ENCODE measurements at places on chromosomes 5 and 9. TPM values are rescaled to one million over a fixed set of nuclear protein-coding genes. Genes with fewer than 3 reads are reported as not detected.

DNA sequence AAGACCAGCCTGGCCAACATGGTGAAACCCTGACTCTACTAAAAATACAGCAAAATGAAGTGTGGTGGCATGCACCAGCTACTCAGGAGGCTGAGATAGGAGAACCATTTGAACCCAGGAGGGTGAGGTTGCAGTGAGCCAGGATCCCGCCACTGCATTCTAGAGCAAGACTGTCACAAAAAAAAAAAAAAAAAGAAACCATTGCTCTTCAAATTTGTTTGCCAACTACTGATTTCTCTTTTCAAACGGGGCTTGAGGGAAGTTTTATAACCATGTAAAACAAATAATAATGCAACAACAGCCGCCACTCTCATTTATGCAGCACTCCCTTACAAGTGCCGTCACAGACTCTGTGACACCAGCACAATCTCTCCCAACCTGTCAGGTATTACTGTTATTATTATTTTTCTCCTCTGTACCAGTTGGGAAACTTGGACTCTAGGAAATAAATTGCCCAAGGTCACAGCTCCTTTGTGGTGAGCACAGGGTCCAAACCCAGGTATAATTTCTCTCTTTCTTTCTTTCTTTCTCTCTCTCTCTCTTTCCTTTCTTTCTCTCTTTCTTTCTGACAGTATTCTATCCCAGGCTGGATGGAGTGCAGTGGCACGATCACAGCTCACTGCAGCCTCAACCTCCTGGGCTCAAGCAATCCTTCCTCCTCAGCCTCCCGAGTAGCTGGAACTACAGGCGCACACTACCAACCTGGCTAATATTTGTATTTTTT, 25.4 kb downstream of the SERINC5 start:
- H3K36me3 ChIP-seq: no peaks in the 10 kb centered on the region
- peak overlapping the region; percentile 56 for H3K4me3 ChIP-seq
- peaks cover 61% of the 10 kb centered on the region for H3K4me1 ChIP-seq
- peak overlapping the region; percentile 88 for H3K27ac ChIP-seq
- H3K27me3 ChIP-seq: no peaks in the 10 kb centered on the region

GRCh38 chr9:136343121-136343883, 16.0 kb downstream of the GPSM1 start:
- DNase-seq: no peak
- no peaks in the 10 kb centered on the region for H3K36me3 ChIP-seq
- no peak overlapping the region for H3K4me3 ChIP-seq
- no peak overlapping the region for H3K27ac ChIP-seq
- no peaks in the 10 kb centered on the region for H3K27me3 ChIP-seq

- H3K27me3 ChIP-seq: no peaks in the 10 kb centered on the region
- no peak overlapping the region for H3K27ac ChIP-seq
Measured at GRCh38 chr5:3509290-3509689, 86.3 kb upstream of the IRX1 start.

- no peaks in the 10 kb centered on the region for H3K4me1 ChIP-seq
- H3K4me3 ChIP-seq: no peak overlapping the region
- H3K27ac ChIP-seq: no peak overlapping the region
- H3K27me3 ChIP-seq: no peaks in the 10 kb centered on the region
- H3K36me3 ChIP-seq: no peaks in the 10 kb centered on the region
Measured at GRCh38 chr5:21085791-21086190, 1097.8 kb upstream of the CDH18 start.

DNA sequence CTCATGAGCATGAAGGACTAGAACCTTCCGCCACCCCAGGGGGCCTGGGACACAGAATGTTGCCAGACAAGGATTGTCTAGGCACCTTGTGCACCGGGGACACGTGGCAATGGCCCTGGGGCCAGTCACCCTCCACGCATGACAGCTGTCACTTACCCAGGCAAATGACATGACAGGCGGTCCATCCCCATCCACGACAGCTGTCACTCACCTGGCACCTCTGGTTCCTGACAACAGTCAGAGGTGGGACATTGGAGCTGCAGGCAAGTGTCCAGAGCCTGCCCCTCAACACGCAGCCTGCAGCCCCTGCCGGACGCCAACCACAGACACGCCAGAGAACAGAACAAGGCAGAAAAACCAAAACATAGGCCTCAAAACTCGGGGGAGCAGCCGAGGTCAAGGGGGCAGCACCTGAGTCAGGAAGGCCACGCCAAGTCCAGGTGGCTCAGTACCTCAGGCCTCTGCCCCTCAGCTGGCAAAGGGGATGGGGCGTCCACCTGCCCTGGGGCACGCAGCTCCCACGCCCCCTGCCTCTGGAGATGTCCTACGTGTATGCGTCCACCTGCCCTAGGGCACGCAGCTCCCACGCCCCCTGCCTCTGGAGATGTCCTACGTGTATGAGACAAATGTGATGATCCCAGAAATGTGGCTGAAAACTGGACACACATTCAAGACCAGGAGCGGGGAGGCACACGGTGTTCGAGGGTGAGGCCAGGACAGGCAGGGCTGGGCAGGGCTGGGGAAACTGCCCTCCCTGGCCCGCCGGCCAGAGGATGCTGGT, 14.5 kb downstream of the VAV2 start:
- H3K27me3 ChIP-seq: no peaks in the 10 kb centered on the region
- DNase-seq: no peak
- peaks cover 8% of the 10 kb centered on the region for H3K36me3 ChIP-seq
- peaks cover 96% of the 10 kb centered on the region for H3K4me1 ChIP-seq
- 0 out of 2 replicates have a peak overlapping the region, but pooled peaks have one; percentile 17 for H3K4me3 ChIP-seq

DNA sequence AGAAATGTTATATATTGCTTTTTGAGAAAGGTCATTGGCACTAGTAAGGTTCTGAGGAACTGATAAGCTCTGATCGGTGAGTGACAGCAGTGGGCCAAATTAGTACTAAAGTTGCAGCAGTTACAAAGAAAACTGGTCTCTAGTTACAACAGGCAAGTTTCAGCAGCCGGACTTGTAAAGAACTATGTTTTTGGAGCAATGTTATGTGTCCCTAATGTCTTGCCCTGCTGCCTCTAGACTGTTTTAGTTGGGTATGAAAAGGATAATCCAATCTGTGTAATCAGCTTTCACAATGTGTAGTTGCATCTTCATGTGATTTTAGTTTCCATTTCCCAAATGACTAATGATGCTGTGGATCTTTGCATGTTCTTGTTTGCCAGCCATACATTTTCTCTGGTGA, 113.5 kb downstream of the CAMK4 start:
- H3K4me3 ChIP-seq: no peak overlapping the region
- no peak overlapping the region for H3K27ac ChIP-seq
- no peak for DNase-seq
- no peaks in the 10 kb centered on the region for H3K36me3 ChIP-seq
- no peaks in the 10 kb centered on the region for H3K27me3 ChIP-seq

DNA sequence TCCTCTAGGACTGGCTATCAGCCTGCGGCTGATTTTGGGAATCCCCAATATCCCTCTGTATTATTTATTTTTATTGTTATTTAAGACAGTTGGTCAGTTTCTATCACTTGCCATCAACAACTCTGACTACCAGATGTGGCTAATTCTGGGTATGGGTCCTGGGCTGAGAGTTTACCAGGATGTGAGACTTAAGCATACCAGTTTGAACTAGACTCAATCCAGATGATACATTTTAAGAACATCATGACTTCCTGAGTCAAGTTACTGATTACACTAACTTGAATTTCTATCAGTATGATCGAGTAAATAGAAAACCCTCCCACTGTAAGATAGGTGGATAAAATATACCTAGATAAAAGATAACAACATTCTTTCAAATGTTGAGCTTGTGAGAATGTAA, 634.0 kb downstream of the MAT2B start:
- no peak overlapping the region for H3K27ac ChIP-seq
- H3K4me1 ChIP-seq: no peaks in the 10 kb centered on the region
- no peaks in the 10 kb centered on the region for H3K27me3 ChIP-seq
- no peak for DNase-seq

GRCh38 chr5:74639807-74640449, 600 bp downstream of the ENC1 start:
- peaks cover 49% of the 10 kb centered on the region for H3K4me1 ChIP-seq
- DNase-seq: no peak
- H3K27ac ChIP-seq: peak overlapping the region; percentile 83

DNA sequence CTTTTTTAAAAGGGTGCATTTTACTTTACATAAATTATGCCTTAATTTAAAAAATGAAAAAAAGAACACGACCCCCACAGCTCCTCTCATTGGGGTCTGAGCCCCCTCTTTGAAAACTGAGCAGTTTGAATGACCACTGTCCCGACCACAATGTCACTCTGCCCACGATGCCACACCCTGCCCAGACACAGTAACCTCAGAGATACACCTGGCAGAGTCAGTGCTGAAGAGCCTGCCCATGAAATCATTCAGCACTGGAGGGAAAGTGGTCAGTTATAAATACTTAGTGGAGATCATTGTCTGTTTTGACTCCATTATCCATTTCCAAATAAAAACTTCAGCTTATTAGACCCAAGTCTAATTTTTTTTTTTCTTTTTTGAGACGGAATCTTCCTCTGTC, 49.3 kb downstream of the DNAJC21 start:
- no peaks in the 10 kb centered on the region for H3K36me3 ChIP-seq
- H3K27me3 ChIP-seq: no peaks in the 10 kb centered on the region
- H3K4me1 ChIP-seq: no peaks in the 10 kb centered on the region

ROPN1L gene
- 0.08 TPM for polyA plus RNA-seq

PPP1R2B gene
- polyA plus RNA-seq: not detected

LRRC19 gene
- polyA plus RNA-seq: not detected
